ENCODE measurements at places on chromosomes 13 and 19.

DNA sequence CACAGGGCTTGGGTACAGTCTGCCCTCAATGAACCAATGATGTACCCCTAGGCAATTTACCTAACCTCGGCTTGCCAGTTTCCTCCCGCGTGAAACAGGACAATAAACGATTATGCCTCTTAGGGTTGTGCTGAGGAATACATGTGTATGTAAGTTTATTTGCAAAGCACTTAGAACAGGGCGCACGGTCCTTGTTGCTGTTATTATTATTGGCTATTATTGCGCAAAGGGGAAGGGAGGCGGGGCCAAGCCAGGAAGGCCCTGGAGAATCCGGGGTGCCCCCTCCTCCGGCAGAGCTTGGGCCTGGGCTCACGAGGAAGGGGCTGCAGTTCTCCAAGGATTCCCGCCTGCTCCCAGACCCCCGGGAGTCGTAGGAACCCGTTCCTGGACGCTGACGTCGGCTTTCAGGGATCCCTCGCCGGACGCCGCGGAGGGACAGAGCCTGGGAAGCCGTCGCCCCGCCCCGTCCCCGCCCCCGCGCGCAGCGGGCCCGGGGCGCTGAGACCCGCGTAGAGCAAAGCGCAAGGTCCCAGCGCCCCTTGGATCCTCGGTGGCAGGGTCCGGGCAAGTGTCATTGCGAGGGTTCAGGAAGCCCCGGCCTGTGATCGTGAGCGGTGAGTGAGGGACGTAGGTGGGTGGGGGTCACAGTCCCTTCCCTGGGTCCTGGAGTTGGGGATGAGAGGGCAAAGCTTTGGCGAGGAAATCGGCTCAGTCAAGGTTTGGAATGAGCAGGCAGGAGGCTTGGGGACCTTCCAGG is at the start of gene TMEM91:
TSS of gene TMEM91 (plus strand) at position 293 of the 757 bp plus-strand sequence. CDS start 1,777 bp downstream, outside the sequence.
- DNase-seq, result peak; percentile 26

DNA sequence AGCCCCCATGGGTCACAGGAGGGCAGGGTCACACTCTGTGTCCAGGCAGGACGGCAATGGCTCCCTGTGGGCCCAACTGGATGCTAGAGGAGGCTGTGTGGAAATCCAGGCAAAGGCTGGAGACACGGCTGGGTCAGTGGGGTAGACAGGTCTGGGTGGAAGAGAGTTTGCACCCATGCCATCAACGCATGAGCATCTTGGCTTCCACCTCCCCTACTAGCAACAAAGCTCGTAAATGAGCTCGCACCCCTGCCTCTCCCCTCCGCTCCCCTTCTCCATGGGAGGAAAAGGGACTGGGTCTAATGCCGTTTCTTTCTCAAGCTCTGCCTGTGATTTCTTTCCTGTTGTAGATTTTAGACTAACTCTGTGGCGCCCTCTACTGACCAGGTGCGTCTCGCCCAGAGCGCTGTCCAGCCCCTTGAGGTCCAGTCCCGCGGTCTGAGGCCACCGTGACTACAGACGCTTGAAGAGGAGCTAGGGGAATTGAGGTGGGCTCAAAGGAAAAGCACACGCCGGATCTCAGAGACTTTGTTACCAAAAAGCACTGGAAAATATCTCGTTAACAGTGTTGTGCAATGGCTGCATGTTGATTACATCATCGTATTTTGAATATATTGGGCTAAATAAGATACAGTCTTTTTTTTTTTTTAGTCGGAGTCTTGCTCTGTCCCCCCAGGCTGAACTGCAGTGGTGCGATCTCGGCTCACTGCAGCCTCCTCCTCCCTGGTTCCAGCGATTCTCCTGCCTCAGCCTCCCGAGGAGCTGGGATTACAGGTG is 50.7 kb upstream of the USP29 start:
- peak; percentile 39 for DNase-seq

GRCh38 chr19:5851302-5851701 is at the start of gene FUT3:
Gene FUT3 (minus strand): TSS chr19:5851449.
- DNase-seq, result no peak

DNA sequence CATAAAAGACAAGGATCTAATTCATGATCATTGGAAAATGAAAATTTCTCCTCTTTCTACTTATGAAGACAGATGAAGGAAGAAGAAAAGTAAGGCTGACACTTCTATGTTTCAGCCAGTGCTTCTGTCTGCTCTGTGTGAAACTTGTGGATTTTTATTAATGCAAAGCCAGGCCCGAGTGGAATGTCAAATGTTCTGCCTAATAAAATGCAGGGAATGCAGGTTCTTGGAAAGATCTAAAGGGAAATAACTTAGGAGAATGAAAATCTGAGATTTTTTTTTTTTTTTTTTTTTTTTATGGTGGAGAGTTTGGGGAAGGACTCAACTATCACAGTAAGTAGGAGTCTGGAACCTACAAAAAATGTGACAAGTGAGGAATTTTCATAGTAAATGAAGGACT is 1732.3 kb upstream of the SLC10A2 start:
- no peak for DNase-seq

- DNase-seq, result no peak
Measured at GRCh38 chr13:78997902-78998629, 339.1 kb upstream of the OBI1 start.

GRCh38 chr13:59016250-59016649 is 1147.5 kb downstream of the DIAPH3 start:
- DNase-seq, result no peak

- DNase-seq, result no peak
Measured at GRCh38 chr13:37753776-37754175, 115.8 kb downstream of the TRPC4 start.

DNA sequence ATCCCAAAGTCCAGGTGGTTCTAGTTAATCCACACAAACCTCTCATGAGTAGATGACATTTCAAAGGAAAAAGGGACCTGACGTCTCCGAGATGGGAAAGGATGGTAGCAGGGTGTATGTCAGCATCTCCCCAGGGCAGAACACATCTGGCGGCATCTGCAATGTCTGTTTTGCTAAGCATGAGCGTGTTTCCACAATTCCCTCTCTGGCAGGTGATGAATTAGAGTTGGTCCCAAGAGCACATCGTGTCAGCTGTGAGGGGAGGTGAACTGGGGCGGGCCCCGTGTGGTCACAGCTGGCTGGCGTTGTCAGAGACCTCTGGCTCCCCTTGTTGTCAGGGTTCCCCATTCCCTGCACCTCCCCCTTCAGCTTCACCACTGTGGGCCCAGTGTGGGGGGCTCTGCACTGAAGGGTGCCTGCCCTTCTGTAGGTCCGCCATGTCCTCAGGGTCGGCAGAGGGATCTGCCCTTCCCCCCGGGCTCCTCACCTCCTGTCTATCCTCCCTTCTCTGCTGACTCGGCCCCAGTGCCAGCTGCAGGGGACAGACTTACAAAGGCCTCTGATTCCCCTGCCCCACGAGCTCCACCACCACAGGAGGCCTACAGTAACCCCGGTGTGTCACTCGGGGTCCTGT is 58.2 kb downstream of the CDADC1 start:
- DNase-seq, result no peak

DNA sequence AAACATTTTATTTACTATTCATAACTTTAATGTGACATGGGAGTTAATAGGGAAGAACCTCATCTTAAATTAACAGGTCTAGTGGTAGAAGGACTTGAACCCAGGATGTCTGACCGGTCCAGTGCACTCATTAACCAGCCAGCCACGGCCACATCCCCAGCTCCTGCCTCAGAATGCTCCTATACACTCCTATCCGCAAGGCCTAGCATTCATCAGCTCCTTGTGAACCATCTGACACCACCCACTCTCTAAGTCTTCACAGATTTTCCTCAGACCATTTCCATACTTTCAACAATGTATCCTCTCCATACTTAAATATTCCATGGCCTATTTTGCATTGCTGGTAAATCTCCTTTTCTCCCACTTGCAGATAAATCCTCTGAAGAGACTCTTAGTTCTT is 98.3 kb downstream of the KLF12 start:
- DNase-seq, result no peak

DNA sequence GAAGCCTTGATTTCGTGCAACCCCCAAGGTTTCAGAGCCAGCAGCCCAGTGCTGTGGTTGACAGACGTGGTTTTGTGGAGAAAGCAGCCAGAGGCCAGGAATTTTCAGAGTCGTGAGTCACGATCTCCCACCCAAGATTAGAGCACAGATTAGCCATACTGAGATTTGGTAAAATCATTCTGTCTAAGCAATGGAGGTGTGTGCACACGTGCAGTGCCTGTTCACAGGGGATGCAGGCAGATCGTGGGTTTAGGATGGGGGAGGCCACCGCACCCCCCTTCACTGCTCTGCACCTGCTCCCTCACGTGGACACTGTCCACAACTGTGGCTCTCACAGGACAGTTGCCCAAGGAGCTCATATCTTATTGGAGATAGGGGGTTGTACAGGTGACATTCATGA is 46.6 kb upstream of the GPR183 start:
- DNase-seq, result no peak

GRCh38 chr19:13055213-13056051 is 47.2 kb downstream of the LYL1 start:
- DNase-seq, result no peak

DNA sequence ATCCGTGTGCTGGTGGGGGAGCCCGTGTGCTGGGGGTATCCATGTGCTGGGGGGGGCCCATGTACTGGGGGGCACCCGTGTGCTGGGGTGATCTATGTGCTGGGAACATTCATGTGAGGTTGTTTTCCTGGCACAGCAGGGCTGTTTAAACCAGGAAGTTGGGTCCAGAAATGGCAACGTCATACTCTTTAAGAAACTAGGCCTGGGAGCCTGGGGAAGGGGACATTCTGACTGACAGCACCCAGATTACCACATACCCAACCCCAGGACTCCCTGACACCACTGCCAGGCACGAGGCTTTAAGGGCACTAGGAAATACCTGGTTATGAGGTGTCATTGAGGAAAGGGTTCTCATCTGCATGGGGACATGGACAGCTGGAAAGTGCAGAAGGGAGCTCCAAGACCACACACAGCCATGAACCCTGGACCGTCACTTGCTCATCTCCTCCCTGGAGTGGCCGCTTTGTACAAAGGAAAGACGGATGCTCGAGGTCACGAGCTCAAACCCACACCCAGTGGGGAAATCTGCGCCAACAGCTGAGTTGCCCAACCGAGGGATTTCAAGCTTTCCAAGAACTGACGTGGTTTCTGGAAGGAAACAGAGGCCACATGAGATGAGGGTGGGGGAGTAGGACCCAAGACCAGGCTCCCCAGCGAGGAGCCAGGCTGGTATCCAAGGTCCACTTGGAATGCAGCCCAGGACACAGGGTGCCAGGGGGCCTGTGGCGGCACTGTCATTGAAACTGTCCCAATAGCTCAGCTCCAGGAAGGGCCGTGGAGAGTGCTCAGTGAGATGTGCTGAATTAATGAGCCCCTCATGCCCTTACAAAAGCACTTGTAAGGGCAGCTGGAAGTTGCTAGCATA is 40.9 kb downstream of the RAB20 start:
- no peak for DNase-seq

DNA sequence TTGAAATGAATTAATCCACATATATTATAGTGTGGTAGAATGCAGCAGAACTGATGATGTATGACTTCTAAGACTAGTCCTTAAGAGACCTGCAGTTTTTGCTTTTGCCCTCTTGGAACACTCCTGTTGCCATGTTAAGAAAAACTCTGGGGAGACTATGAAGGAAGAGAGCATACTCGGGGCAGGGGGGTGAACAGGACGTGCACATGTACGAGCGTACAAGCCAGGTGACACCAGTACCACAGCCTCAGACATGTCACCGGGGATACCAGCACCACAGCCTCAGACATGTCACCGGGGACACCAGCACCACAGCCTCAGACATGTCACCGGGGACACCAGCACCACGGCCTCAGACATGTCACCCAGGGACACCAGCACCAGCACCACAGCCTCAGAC is 15.9 kb upstream of the USPL1 start:
- DNase-seq, result no peak

GRCh38 chr19:41915776-41916414 is 12.4 kb downstream of the ERFL start:
- DNase-seq, result no peak

- no peak for DNase-seq
Measured at GRCh38 chr13:98543378-98544103, 33.4 kb downstream of the STK24 start.

- no peak for DNase-seq
Measured at GRCh38 chr19:58455306-58455705, 3.9 kb downstream of the ZNF324B start.

DNA sequence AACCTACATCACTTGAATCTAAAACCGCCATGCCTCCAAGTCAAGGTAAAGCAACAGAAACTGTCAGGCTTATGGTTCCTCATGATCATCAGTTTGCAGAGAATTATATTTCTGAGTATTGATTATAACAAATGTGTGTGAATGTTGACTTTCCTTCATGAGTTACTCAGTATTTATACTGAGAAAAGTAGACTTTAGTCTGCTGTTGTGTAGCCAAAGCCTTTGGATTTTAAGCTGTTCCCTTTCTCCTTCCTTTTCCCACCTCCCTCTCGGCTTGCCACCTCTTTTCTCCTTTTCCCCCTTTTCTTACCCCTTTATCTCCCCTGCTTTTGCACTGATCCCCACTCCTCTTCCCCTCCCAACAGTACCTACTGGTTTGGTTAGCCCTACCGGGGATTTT is 20.7 kb upstream of the GPR18 start:
- no peak for DNase-seq

- DNase-seq, result peak; percentile 97
Measured at GRCh38 chr13:33017323-33017929, 1.2 kb downstream of the KL start.

GRCh38 chr13:58963321-58963720 is 1200.4 kb downstream of the DIAPH3 start:
- DNase-seq, result no peak

DNA sequence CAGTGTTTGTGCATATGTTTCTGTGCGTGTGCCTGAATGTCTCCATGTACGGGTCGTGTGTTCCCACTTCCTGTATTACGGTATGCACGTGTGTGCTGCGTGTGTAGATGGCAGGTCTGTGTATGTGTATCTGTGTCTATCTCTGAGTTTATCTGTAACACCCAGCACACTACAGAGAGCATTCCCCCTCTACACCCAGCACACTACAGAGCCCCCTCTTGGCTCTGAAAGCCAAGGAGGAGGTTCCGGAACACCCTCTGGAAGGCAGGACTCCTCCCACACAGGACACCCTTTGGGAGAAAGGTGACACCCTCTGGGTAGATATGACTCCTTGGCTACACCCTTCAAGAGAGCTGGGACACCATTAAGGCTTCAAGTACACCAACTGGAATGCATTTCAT is 2.1 kb upstream of the ERFL start:
- DNase-seq, result no peak

GRCh38 chr19:38107129-38107528 is 116.9 kb downstream of the DPF1 start:
- no peak for DNase-seq

Data from NCI-H748 treated with DMSO at 0.1 percent for 48 hours (cell line).